ENCODE measurements at places on chromosomes 5 and 9.

GRCh38 chr9:94837404-94837803, 110.9 kb downstream of the AOPEP start:
- DNase-seq: no peak

- DNase-seq: no peak
These were observed 47.1 kb upstream of the C5orf47 start for GRCh38 chr5:173941758-173942401.

GRCh38 chr9:99307851-99308250, 85.8 kb downstream of the SEC61B start:
- DNase-seq: no peak

DNA sequence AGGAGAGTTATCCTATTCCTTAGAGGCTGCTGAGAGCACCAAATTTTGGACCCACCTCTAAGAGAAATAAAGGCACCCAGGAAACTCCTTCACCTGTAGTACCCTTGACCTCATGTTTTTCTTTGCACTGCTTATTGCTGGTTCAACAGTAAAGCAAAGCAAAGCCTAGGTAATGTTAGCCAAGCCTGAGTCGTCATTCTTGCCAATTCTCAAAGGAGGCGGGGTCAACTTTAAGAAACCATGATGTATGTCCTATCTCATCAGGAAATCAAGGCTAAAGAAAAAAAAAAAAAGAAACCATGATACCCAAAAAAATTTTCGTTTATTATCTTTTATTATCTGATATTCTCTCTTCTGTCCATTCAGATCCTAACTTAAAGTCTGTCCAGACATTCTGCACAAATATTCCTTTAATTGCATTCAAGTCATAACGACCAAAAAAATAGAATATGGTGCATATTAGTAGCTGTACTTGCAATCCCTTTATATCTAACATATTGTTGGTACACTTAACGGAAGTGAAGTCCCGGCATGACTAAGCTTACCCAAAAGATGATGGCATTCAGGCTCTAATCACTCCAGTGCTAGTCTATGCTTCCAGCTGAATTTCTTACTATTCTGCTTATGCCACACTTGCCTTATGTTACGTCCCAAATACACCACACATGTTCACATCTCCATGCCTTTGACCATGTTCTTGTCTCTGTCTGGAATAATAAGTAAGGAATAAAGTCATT, 1.8 kb downstream of the AUH start:
- DNase-seq: no peak

- DNase-seq: no peak
These were observed 180.9 kb downstream of the CD180 start for GRCh38 chr5:67015541-67016191.

GRCh38 chr5:22986281-22986680, 133.1 kb upstream of the CDH12 start:
- DNase-seq: no peak

DNA sequence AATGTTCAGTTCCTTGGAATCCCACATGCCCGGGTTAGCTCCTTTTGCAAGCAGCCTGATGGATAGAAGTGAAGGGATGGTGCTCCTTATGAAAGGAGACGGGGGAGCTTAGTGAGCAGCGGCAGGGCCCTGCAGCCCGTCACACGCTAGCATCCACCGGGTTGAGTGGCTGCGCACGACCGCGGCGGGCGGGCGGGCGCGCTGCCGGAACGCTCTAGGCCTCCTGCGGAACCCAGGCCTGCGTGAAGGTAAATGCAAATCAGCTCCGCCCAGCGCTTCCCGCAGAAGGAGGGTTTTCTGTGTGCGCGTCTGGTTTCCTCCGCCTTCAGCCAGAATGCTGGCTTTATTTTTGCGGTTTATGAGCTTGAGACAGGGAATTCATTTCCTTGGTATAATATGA, 19.8 kb downstream of the IL12B start:
- peak; percentile 45 for DNase-seq

DNA sequence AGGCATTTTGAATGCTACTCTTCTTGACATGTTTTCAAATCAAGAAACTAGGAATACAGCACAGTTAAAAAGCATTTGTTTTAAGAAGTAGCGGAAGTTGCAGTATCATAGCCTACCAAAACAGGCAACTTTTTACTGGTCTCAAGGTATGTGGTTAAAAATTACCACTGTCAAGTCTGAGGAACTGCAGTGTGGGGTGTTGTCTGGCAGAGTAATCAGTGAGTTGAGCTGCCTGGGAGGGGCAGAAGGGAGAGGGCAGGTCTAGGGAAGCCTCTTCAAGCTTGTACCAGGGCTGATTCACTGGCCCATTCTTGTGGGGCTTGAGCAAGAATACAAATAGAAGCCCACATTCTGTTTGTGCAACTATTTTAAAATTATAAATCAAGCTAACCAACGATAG, 42.4 kb upstream of the SV2C start:
- DNase-seq: no peak

DNA sequence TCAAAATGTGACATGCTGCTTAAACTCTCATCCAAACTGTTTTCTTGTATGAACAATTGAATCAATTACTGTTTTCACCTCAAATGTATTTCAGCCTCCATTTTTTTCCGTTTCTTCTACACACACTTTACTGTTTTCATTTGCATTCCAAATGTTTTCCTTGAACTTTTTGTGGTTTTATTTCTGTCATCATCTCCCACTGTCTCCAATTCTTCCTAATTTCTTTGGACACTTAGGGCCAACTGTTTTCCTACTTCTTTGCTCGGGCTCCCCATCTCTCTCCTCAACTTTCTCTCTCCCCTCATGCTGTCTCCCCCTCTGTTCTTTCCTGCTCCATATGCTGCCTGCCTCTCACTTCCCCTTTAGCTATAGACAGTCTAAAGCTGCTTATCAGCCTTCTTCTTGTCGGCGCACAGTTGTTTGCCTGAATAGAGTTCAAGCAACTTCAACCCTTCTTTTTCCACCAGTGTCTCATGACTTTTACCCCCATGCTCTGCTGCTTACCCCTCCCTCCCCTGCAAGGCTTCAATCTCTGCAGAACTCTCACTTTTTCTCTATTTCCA, 443.4 kb downstream of the DTWD2 start:
- no peak for DNase-seq

- DNase-seq: no peak
These were observed 4.7 kb upstream of the TOR2A start for GRCh38 chr9:127739614-127740330.

DNA sequence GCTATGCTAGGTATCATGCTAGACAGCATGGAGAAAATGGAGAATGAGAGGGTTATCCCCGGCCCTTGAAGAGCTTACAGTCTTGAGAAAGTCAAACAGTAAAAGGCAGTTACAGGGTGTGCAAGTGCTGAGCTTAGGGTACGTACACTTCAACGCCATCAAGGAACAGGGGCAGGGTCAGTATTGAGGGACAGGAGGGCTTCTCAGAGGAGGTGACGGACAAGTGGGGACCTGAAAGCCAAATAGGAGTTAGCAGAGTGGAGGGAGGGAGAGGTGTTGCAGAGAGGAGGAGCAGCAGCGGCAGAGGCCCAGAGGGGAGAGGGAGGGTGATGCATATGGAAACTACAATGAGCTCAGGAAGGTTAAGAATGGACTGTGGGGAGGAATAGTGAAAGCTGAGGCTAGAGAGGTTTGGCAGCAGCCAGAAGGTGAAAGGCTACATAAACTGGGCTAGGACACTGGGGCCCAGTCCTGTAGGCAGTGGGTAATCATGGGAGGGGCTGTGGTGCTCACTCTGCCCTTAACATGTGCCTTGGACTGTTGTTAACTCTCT, 88.0 kb downstream of the NRG2 start:
- no peak for DNase-seq
